Pancreas (tissue), 10 donors: ENCODE measurements at places on chromosomes 3 and 15.

GRCh38 chr3:87088993-87089841, 98.3 kb upstream of the VGLL3 start:
- DNase-seq: peak; percentile 56

GRCh38 chr15:72473614-72474465, at the start of gene ARIH1:
ARIH1 (plus strand) TSS chr15:72474330; CDS start chr15:72474640, 310 bp downstream.
- peak; percentile 98 for DNase-seq

GRCh38 chr3:100020876-100021644, 93.2 kb downstream of the FILIP1L start:
- no peak for DNase-seq

DNA sequence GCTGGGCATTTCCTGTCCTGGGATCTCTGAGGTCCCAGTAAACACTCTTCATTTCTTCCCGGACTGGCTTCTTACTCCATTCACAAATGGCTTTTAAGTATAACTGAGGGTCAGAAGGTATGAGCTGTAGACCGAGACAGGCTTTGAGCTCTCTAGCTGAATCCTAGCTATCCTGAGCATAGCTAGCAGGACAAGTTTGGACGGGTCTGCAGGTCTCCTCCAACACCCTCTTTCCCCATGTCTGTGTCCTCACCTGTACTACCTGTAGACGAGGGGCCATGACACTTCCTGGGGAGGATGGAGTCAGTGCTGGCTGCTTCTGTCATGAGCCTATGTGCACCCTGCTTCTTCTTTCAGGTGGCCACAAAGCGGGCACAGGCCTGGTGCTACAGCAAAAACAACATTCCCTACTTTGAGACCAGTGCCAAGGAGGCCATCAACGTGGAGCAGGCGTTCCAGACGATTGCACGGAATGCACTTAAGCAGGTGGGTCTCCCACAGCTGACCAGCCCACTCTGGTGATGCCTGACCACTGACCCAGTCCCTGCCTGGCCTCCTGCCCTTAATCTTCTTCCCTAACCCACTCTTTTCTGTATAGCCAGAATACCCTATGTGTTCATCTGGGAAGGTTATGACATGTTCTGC, 72.1 kb upstream of the ACAD9 start:
- no peak for DNase-seq

DNA sequence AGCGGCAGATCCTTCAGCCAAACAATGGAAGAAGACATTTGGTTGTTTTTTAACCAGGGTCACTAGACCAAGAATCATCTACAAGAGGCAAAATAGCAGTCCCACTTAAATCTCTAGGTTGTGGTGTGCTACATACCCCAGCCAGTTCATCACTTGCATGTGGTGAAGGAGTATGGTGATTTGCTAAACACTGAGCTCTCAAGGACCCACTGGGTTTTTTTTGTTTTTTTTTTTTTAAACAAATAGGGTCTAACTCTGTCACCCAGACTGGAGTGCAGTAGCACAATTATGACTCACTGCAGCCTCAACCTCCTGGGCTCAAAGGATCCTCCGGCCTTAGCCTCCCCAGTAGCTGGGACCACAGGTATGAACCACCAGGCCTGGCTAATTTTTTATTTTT, 508.0 kb downstream of the FOXP1 start:
- no peak for DNase-seq

DNA sequence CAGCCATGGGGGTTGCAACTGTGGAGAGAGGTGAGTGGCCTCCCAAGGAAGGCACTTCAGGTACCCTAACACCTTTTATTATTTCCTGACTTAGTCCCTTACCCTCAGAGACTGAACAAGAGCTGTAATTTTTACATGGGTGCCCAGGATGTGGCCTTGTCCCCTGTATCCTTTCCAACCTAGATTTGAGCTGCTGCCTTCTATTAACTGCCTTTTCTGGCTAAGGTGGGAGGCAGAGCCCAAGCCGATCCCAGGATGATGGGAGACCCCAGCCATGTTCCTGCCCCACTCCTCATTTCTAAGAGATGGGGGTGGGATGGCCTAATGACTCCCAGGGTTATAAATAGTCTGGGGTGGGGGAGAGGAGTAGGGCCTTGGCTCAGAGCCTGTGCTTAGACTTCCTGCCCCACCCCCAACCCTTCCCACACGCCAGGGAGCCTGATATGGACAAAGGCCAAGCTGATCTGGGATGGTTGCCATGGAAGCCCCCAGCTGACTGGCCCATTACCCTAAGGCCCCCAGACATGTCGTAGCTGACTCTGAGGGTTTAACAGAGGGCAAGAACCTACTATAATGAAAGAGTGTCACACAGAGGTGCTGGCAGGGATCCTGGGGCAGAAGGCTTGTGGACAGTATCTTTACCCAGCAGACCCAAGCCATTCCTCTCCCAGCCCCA, 1.9 kb downstream of the KLHDC8B start:
- DNase-seq: peak; percentile 18

DNA sequence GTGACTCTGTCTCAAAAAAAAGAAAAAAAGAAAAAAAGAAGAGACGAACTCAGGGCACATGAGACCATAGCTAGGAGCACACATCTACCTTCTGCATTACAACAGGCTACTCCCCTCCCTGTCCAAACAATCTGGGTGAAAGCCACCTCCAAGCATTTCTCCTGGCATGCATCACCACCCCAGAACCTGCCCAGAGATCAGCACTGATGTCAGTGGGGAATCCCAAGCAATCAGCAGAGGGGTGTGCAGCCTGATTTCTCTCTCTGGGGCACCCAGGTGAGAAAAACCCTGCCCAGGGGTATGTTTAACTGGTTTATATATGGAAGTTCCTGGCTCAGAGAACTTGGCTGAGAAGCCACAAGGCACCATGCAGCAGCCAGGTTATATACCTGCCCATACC, 59.4 kb downstream of the CDC25A start:
- DNase-seq: no peak

DNA sequence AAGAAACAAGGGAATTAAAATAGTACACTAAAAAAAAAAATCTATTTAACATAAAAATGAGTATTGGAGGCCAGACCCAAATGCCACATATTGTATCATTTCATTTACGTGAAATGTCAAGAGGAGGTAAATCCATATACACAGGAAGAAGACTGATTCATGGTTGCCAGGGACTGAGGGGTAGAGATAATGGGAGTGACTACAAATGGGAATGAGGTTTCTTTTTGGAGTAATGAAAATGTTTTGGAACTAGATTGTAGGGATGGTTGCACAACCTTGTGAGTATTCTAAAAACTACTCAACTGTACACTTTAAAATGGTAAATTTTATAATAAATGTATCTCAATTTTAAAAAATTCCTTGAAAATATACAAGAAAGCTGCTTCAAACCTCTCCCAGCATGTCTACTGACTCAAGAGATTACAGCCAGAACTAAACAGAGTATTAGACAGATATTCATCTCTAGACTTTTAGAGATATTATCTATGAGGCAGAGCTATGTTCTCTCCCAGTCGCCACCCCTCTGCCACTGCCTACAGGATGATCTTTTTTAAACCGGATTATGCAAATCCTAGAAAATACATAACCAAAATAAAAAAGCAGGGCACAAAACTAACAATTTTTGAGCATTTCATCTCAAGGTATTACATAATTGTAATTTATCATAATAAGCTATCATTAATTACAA, 6.2 kb downstream of the HLTF start:
- no peak for DNase-seq

GRCh38 chr3:66227051-66227450, 6.2 kb downstream of the SLC25A26 start:
- no peak for DNase-seq

- DNase-seq: no peak
Observed at GRCh38 chr3:72182206-72182605, 397.3 kb upstream of the PROK2 start.

- no peak for DNase-seq
Observed at GRCh38 chr3:58804914-58805313, 138.3 kb upstream of the FAM3D start.

DNA sequence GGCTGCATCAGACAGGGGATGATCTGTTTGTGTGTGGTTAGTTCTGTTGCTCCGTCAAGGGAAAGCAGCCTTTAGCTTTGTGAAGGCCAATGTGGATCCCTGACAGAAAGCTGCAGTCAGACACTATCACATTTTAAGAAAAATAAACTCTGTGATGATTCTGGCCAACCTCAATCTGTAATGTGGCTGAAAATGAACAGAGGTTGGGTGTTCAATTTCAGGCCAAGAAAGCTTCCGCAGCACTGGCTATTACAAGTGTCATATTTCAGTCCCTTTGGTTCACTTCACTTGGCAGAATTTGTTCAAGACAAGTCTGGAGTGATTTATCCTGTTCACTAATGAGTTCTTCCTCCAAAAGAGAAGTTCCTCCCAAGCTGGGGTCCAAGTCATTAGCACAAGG, 571.8 kb upstream of the IL12A start:
- DNase-seq: no peak

GRCh38 chr3:13316603-13317002, 103.5 kb downstream of the NUP210 start:
- no peak for DNase-seq

DNA sequence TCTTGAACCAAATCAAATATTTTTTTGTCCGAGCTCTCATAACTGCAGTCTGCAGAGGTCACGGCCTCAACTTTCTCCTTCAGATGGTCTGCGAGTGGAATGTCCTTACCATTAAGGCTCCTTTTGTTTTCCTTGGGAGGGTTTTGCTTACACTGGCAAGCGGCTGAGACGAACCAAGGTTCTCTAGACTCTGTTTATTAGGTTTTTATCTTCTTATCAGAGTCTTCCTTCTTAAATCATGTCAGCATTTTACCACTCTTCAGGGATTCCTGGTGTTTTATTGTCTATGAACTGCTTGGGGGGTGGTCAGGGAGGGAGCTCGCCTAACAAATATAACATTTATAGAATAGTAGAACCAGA, 773.7 kb upstream of the NR2F2 start:
- no peak for DNase-seq

GRCh38 chr15:67511606-67512005, 9.3 kb upstream of the C15orf61 start:
- no peak for DNase-seq

- DNase-seq: no peak
Observed at GRCh38 chr15:68494573-68495110, 62.7 kb upstream of the ITGA11 start.

GRCh38 chr3:61961900-61962299, 400.5 kb downstream of the PTPRG start:
- DNase-seq: no peak

GRCh38 chr15:28904541-28905315, 19.0 kb downstream of the APBA2 start:
- DNase-seq: no peak

- DNase-seq: no peak
Observed at GRCh38 chr3:106034313-106034712, 165.5 kb upstream of the CBLB start.

DNA sequence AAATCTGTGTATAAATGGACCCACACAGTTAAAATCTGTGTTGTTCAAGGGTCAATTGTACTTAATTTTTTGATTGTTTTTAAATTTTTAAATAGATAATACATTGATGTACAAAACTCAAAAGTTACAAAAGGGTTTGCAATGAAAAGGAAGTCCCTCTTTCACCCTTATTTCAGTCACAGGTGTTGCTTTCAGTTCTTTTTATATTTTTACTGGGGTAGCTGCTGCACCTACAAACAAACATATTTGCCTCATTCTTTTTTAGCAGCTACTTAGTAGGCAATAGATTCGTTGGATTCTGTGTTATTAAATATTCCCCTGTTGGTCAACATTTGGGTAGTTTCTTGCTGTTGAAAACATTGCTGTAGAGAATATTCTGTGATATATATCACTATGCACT, 44.4 kb downstream of the PIAS1 start:
- DNase-seq: no peak

DNA sequence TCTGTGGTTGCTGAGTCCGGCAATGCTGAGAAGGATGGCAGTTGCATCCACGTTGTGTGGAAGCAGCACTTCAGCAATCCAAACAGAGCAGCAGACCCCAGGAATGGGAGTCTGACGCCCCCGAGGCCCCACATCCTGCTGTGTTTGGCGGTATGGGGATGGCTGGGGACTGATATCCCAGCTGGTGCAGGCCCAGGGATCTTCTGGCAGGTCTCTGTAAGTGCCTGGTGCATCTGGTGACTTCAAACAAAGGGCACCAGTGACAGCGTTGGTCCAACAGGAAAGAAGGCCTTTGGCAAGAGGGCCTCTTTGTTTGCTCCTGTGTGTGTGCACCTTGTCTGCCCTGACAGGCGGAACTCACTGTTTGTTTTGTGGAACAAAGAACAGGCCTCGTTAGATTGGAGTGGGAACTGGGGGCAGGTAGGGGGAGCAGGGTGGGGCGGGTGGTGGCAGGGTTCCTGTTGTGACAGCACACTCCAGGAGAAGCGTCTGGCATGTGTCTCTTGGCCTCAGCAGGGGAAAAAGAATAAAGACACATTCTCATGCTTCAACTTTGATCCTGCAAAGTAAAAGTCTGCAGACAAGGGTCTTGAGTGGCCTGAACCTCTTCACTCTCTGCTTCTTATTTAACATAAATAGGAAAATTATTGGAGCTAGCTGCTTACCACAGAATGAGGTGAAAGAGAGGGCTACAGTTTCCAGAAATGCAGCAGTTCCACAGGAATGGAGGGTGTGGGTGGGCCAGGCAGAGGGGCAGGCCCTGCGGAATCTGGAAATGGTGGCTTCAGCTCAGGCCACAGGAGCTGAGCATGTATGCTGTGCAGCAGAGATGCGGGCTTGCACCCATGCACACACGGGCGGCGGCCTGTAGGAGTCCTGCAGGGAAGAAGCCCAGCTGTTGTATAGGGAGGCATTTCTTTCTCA, 94.5 kb upstream of the MYZAP start:
- no peak for DNase-seq

- no peak for DNase-seq
Observed at GRCh38 chr3:8755097-8755496, 14.3 kb downstream of the OXTR start.

DNA sequence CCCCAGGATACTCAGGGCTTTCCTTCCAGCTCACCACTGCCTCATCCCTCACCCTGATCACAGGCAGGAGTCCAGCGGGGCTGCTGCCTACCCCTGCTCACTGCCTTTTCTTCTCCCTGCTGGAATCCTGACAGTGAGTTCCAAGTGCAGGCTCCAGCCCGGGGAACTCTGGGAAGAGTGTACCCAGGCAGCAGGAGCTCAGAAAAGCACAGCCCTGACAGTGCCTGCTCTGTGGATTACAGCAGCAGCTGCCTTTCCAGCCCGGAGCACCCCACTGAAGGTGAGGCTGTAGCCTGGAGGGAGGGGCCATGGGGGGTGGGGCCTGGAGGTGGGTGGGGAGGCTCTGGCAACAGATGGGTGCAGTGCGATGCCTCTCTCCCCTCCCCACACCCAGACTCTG, 6.1 kb upstream of the JMJD7 start:
- peak; percentile 39 for DNase-seq

- DNase-seq: no peak
Observed at GRCh38 chr3:84959470-84960271, 882 bp downstream of the CADM2 start.

- DNase-seq: no peak
Observed at GRCh38 chr15:72866182-72866581, 82.6 kb upstream of the ADPGK start.

DNA sequence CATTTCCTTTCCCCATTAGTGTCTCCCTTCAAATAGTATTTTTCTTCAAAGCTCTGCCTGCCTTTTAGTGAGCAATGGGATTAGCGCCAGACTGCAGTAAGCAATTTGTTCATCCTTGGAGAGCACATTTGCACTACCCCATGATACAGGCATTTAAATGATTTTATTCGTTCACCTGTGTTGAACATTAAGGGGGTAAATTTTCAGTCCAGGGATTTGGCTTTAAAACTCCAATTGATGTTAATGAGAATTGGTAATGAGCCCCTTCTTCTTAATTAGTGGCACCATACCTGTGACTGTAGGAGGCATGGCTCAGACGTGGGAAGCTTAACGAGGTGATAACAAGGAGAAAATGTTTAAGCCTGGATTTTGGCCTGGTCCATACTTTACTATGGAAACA, 161.4 kb upstream of the NANOGP8 start:
- DNase-seq: no peak
